ENCODE measurements at places on chromosomes 5 and 9.
A peak's percentile ranks its signal among the peaks of the same experiment; 100 is the strongest.

- DNase-seq = no peak
These were observed 66.4 kb downstream of the CMYA5 start for GRCh38 chr5:79756076-79756475.

DNA sequence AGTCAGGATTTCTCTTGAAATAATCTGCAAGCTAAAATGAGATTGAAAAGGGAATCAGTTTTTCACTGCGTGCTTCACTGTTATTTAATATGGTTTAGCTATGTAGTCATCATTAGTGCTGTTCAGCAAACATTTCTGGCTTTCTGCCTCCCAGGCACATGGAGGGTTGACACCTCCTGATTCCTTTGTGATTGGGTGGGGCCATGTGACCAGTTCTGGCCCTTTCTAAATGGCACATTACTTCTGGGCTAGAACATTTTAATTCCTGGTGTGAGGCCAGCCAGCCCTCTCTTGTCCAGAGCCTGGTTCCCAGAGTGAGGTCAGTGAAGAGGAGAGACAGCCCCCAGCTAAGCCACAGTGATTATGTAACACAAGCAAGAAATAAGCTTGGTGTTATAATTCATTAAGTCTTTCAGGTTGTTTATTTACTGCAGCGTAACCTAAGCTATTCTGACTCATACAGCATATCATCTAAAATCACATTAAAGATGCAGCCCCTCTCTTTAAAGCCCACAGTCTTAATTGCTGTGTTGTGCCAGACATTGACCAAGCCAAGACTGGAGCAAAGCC, 17.4 kb upstream of the ARSI start:
- DNase-seq = no peak

DNA sequence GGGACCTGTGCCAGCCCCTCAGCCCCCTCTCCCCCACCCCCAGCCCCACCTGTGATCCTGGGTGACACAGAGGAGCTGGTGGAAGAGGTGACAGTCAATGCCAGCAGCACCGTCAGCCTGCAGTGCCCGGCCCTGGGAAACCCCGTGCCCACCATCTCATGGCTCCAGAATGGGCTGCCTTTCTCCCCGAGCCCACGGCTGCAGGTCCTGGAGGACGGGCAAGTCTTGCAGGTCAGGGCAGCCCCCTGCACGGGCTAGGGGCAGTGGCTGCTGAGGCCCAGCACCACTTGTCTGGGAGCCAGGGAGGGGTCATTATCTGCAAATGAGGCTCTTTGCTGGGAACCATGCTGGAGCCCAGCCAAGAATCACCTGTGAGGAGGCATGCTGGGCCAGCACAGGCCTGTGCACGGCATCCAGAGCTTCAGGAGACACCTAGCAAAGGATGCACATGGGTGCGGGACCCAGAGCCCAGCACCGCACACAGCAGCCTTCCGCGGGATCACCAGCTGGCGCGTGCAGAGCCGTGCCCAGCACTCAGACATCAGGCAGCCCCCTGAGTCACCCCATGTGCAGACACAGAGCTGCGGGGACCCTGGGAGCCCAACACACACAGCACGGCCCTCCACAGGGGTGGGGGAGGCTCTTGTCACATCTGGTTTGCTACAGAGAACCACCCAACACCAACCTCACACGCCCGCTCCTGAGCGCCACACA, 62.0 kb upstream of the ASS1 start:
- DNase-seq = no peak

GRCh38 chr5:132455614-132456115, 34.9 kb downstream of the IRF1 start:
- no peak for DNase-seq

GRCh38 chr5:124195411-124195810, 551.0 kb downstream of the ZNF608 start:
- no peak for DNase-seq

DNA sequence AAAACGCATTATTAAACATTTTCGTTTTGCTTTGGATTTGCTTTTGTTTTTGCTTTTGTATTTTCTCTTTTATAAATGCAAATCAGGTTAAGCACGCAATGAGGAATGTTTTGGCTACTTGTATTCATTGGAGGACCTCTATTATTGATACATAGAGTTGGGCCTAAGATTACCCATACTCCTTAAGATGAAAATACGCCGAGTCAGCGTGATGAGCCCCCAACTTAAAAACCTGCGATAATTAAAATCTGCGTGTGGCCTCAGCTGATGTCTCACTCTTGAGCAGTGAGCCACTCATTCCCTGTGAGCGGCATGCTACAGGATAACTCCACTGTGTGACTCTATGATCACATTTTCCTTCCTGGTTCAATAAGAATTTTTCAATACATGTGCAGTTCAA, 518.3 kb downstream of the IRX1 start:
- DNase-seq = no peak

DNA sequence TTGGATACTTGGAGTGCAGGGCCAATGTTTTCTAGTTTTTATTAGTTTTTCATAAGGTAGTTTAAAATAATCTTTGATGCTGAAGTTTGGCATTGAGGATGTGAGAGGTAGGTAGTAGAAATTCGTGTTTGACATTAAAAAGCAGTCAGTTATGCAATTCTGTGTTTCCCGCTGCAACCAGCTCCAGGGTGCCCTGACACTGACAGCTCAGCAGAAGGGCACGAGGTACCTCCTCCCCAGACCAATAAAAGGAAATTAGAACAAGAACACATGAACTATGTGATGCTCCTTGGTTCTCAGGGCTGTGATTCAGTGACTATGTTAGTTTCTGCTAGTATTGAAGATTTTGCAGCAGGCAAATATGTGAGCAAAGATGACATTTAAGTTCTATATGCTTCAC, 40.2 kb downstream of the NSUN2 start:
- no peak for DNase-seq

DNA sequence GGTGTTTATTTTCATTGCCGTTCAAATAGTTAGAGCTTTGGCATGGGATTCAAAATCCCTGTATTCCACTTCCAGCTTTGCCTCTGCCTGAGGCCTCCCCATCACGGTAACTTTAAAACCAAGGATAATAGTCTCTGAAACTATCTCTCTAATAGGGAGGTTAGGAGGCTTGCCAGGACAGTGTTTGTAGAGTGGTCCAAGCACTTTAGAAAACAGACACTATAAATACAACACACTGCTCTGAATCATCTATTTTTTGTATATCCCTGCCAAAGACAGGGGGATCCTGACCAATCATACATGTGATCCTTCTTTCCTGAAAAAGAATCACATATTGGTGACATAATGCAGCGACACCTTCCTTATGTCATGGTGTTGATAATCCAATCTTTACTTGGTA, 326.8 kb downstream of the BNC2 start:
- no peak for DNase-seq

DNA sequence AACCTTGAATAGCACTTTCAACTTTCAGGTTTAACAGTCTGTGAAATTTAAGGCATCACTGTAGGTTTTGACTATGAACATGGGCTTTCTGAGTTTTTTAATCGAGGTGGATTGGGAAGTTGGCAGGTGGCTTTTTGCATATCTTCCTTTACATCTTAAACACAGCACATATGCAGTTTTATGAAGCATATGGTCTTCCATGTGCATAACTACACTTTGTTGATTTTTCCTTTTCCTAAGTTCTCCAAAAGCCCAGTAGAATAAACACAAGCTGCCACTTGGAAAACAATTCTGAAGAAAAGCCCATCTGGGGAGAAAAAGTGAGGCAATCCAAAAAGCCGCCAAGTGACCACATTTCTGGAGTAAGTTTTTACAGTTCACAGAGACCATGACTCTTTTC, 236.5 kb upstream of the IL12B start:
- DNase-seq = no peak

DNA sequence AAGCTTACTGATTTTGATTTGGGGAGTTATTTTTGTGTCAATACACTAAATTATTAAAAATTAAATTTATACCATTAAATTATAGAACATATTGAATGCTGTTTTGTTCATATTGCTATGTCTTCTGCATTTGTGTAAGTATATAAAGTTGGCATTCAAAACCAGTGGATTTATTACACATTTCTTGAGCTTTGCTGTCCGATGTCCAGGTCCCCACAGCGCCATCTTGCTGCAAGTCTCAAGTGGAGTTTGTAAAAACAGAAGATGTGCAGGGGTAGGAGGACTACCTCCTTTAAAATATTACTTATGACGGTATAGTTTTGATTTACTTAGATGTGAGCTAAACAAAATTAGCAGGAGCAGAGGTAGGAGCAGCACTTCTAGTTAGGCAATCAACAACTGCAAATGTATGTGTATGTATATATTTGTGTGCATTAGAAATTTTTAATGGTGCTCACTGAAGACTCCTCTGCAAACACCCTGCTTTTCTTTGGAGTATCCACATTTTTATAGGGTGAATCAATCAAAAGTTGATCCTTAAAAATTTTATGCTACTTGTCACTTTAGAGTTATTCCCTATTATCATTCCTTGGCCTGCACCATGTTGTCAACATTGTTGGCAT, 37.4 kb downstream of the CPEB4 start:
- peak; percentile 12 for DNase-seq

- DNase-seq = no peak
These were observed 610.9 kb downstream of the RAB3C start for GRCh38 chr5:59193616-59194319.

GRCh38 chr5:2506603-2507002, 244.9 kb downstream of the IRX2 start:
- DNase-seq = no peak

DNA sequence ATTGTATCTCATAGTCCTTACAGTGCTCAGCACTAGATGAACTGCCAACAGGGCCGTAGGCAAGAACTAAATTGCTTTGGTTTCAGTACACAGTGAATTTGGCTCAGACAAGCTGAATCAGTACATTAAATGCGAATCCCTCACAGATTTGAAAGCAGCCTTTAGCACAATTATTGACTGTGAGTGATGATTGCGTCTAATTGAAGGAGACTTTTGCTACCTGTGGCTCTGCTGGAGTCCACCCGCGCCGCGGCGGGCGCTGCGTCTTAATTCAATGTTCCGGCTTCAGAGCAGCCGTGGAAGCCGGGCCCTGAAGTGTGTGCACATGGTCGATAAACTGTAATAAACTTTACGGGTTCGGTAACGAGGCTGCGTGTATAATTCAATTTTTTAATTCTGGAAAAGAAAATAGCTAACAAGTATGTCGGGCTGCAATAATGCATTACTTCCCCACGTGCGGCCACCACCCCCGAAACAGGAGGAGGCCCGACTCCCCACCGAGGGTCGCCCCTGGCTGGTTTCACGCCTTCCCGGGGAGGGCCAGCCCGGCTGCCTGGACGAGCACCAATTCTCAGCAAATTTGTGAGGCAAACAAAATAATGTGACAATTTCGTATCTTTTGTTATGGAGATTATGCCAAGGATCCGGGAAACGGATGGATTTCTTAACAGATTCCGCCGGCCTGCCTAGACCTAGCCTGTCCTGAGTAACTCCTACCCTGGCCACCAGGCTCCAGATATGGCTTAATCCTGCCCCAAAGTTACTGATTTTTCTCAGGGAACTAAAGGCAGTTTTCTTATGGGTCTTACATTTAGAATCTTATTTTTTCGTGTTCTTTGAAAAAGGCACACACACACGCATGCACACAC, 269.4 kb upstream of the IRX1 start:
- DNase-seq = no peak

- DNase-seq = no peak
These were observed 82.4 kb downstream of the PTCH1 start for GRCh38 chr9:95434116-95435073.

DNA sequence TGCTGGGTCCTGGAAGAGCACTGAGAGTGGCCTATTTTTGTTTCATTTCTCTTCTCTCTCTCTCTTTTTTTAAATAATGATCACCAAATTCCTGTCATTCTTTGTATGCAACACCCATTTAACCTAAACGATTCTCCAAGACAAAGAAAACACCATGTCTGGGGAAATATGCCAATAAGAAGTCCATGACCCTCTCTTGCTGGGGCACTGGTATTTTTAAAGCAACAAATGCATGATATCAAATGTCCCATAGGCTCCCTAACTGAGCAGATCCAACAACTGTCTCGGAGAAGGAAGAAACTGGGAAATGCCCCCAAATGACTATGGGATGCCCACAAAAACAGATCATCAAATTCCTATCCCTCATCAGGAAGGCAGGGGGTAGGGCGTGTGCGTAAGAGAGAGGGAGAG, 567.4 kb downstream of the CCDC171 start:
- no peak for DNase-seq

GRCh38 chr5:95554331-95554646, 488 bp downstream of the SKIC3 start:
- no peak for DNase-seq

DNA sequence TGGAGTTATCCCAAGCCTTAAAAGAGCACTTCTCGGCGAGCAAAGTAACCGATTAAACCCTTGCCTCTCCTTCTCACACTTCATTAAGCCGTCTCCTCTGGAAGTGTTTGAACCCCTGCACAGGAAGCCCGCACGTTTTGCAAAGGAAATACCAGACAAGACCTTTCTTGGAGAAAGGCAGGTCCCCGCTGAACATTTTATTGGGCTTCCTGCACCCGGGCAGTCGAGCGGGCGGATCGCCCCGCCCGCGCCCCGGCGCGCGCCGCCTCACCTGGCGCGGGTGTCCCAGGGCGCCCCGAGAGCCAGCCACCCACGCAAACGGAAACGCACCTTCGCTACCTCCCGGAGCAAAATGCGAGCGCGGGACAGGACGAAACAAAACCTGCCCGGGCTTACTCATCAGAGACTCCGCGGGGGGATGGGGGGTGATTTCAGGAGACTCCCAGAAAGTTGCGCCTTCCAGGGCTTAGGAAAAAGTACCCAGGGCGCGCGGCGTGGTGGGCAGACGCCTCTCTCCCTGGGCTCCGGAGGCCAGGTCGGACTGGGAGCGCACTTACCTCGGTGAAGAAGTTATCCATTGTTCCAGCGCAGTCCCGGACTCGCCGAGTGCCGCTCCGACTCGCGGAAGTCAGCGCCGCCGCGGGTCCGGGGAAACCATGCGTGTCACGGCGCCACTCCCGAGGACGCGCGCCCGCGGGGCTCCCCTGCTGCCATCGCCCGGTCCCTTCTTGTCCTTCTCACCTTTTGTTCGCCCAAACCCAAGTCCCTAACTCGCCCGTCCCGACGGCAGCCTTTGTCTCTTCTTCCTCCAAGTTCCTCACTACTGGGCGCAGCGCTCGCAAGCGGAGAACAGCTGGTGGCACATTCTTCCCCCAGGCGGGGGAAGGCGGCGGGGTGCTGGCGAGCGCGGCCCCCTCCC, 598 bp downstream of the MYO10 start:
- DNase-seq = no peak

- DNase-seq = no peak
These were observed 1.2 kb upstream of the GALNT10 start for GRCh38 chr5:154189256-154189818.

GRCh38 chr5:100858987-100859545, 44.0 kb downstream of the ST8SIA4 start:
- no peak for DNase-seq

GRCh38 chr9:87547671-87548081, 50.0 kb downstream of the DAPK1 start:
- DNase-seq = no peak

DNA sequence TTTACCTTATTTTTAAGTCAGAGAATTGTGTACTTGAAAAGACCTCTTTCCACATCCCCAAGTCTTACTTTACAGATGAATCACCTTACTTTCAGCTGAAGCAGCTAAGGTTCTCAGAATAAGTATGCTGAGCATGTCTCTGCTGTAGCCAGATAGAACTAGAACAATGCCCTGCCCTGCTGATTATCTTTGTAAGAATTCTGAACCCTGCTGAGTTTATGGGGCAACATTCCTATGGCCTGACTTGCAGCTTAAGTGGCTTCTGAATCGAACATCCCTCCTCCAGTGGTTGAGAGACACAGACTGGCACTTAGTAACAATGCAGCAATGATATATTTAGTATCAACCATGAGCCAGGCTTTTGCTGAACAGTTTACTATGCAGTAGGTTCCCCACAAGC, 592.0 kb upstream of the WWC1 start:
- DNase-seq = no peak

All from activated T-helper 1 cell treated with anti-CD3 and anti-CD28 coated beads, Interleukin-2, amount 50 U/mL, for 16 hours (primary cell).